ENCODE measurements at places on chromosomes 1 and 21. TPM values are rescaled to one million over a fixed set of nuclear protein-coding genes. Genes with fewer than 3 reads are reported as not detected.

Gene SELP
- total RNA-seq: 0.15 TPM

Gene PGLYRP3
- total RNA-seq: not detected

Gene LGR6
- total RNA-seq: not detected

Gene ERICH3
- not detected for total RNA-seq

Gene SPATA21
- total RNA-seq: 0.12 TPM

Gene SLFNL1
- total RNA-seq: 0.20 TPM

Gene FCRL3
- total RNA-seq: 0.12 TPM

Gene F5
- 17.5 TPM for total RNA-seq

Gene ANXA9
- total RNA-seq: not detected

Gene ALG14
- 2.4 TPM for total RNA-seq

Gene HDAC1
- 208 TPM for total RNA-seq

Gene CCDC17
- 4.7 TPM for total RNA-seq

Gene AVPR1B
- total RNA-seq: not detected

Gene OLIG1
- total RNA-seq: not detected

Gene CENPL
- 28.8 TPM for total RNA-seq

Gene PTAFR
- 0.49 TPM for total RNA-seq

Gene TESK2
- total RNA-seq: 2.8 TPM

Gene ADGRL4
- total RNA-seq: not detected

Gene GPR52
- total RNA-seq: 4.7 TPM

Gene OR6N1
- total RNA-seq: not detected

Gene CFAP107
- not detected for total RNA-seq

Gene AGMAT
- 18.3 TPM for total RNA-seq

Gene FAM229A
- total RNA-seq: 10.0 TPM

Gene ZNF648
- total RNA-seq: not detected

Gene SERTAD4
- not detected for total RNA-seq

Gene FMOD
- 0.39 TPM for total RNA-seq

Gene DNAI4
- total RNA-seq: 0.51 TPM

Gene INSRR
- 0.63 TPM for total RNA-seq

Gene SPRR3
- total RNA-seq: not detected

Gene NGF
- total RNA-seq: not detected

Gene DCST1
- not detected for total RNA-seq

Gene AMY1A
- not detected for total RNA-seq

Gene FAAH
- 4.1 TPM for total RNA-seq

Gene KRTAP13-2
- total RNA-seq: not detected

Gene F13B
- not detected for total RNA-seq

Gene CA6
- 2.3 TPM for total RNA-seq

All from T-helper 1 cell treated with Interleukin-12 subunit alpha and Interleukin-12 subunit beta and Interleukin-4 antibody, amounts not matched to agents 30 ng/mL and 1 ng/mL, for 36 hours (primary cell).